ENCODE measurements at places on chromosomes 3 and 15. TPM values are rescaled to one million over a fixed set of nuclear protein-coding genes. Genes with fewer than 3 reads are reported as not detected.

MESP2 gene
- not detected for total RNA-seq

MYZAP gene
- not detected for total RNA-seq

ONECUT1 gene
- total RNA-seq, result 1.5 TPM

STRA6 gene
- 3.1 TPM for total RNA-seq

TMEM42 gene
- total RNA-seq, result 17.7 TPM

ITIH1 gene
- total RNA-seq, result not detected

DNA sequence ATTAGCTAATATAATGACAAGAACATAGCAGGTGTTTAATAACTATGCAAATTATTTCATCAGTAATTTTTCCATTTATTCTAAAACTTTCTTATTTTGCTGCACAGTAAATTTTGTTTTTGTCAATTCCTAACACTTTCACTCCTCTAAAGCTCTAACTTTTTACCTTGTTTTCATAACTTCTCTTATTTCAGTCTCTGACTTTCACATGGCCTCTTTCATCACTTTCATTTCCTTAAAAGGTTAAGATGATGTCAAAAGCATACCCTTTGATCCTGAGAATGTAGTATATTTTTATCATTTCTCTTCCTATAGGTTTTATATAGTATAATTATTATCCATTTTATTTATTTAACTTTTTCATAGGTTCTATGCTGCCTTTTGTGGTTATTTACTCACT lies 1325.8 kb upstream of the ALCAM start:
- DNase-seq, result no peak

GRCh38 chr3:145224886-145225285 lies 936.1 kb downstream of the PLOD2 start:
- no peak for DNase-seq

GRCh38 chr3:185270262-185270955 lies 16.6 kb upstream of the EHHADH start:
- DNase-seq, result peak; percentile 64

DNA sequence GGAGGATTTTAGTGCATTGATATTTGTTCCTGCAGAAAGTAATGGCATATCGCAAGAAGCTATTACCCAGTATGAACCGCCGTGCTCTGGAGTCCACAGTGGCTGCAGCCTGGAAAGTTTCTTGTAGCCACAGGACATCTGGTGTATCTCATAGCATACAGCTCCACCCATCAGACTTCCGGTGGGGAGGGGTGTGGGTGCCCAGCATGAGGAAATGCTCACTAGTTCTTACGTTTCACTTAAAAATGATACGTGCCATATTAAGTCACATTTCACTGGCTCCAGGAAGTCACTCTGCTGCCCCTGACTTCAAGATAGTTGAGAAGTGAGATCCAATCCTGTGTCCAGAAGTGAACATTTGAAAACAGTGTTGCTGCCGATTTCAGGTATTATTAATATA lies 990.4 kb downstream of the GBE1 start:
- DNase-seq, result no peak

- DNase-seq, result no peak
These were observed 147.6 kb downstream of the FAM43A start for GRCh38 chr3:194833114-194833910.

DNA sequence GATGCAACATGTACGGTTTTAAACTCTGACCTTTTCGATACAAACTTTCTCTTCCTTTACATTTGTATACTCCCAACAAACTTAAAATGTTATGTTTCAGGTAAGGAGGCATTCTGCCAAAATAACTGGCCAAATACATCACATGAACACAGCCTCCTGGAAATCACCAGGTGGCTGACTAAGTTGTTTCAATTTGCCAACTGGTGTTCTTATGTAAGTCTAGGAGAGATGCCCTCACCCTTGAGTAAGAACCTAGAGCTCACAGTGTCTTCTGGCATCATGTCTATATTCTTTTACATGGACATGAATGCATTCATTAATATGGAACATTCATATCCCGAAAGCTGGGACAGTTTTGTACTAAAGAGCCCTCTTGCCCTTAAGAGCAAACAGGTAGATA lies 341.1 kb upstream of the NR2F2 start:
- DNase-seq, result no peak

DNA sequence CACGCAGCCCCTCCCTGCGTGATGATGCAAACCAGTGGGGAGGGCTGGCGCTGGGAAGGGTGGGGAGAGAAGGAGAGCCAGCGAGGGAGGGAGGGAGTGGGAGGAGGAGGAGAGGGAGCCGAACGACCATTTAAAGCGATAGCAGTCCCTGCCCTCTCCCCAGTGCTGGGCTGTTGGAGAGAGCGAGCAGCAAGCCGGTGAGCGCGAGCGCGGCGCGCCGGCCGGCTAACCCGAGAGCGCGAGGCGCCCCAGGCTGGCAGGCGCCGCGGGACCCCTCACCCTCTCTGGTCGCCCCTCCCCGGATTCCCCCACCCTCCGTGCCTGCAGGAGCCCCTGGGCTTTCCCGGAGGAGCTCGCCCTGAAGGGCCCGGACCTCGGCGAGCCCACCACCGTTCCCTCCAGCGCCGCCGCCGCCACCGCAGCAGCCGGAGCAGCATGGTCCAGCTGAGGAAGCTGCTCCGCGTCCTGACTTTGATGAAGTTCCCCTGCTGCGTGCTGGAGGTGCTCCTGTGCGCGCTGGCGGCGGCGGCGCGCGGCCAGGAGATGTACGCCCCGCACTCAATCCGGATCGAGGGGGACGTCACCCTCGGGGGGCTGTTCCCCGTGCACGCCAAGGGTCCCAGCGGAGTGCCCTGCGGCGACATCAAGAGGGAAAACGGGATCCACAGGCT lies at the start of gene GRM7:
Gene GRM7 (plus strand): TSS at position 162 of the 671 bp plus-strand sequence.
- peak; percentile 79 for DNase-seq

GRCh38 chr15:67176195-67176971 lies 78.1 kb downstream of the AAGAB start:
- DNase-seq, result peak; percentile 57

GRCh38 chr3:187951452-187952190 lies 202.3 kb upstream of the LPP start:
- DNase-seq, result no peak

DNA sequence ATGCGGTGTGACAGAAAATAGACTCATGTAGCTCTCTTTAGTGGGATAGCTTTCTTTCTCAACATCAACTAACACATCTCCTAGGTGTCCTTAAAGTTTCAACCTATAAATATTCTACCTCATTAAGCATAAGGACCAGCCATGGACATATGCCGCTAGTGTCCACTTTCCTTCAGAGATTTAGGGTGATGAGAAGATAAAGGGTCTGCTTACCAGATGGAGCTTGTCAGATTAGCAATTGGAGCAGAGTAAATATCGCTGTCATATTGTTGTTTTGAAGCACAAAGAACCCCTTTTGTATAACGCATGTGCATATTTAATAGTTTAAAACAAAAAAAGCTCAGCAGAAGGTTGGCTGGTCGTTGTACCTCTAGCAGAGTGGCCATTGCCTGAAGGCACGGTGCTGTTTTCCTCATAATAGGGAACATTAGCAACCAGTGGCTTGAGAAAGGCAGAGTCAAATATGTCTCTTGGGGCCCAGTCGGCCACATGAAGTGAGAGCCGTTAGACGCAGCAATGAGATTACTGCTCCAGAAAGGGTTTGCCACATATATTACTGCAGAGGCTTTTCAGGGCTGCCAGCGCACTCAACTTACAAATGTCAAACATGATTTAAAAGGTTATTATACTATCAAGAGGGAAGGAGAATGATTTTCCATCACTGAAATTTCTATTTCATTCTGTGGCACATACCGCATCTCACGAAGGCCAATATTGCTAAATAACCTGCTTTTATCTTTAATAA lies 264.2 kb downstream of the ROBO2 start:
- no peak for DNase-seq

DNA sequence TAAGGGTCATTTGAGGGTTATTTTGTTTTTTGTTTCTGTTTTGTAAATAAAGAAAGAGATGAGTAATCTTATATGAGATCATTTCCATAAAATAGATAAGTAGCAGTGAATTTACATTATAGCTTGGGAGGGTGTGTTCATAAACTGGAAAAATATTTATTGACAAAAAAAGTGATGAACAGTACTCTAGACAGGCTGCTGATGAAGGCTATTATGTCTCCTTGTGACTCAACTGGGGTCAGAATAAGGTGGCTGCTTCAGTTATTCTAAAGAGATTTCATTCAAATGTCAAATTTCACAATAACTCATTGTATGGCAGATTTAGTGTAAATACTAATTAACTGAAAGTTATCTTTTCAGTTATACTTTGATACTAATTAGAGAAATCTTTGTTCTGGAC lies 251.1 kb upstream of the CMC1 start:
- DNase-seq, result no peak

DNA sequence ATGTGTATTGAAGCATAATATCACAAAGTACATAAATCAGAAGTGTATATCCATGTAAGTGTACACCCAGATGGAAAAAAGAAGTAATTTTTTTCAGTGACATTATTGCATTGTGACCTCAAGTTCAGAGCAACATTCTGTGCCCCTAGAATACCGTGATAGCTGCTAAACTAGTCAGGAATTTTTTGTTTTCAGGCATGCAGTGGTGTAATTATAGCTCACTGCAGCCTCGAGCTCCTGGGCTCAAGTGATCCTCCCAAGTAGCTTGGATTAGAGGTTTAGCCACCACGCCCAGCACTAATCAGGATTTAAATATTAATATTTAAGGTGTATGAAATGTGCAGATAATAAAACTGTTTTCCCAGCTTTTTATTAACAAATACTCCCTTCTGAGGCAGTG lies 25.5 kb downstream of the SEC62 start:
- no peak for DNase-seq

DNA sequence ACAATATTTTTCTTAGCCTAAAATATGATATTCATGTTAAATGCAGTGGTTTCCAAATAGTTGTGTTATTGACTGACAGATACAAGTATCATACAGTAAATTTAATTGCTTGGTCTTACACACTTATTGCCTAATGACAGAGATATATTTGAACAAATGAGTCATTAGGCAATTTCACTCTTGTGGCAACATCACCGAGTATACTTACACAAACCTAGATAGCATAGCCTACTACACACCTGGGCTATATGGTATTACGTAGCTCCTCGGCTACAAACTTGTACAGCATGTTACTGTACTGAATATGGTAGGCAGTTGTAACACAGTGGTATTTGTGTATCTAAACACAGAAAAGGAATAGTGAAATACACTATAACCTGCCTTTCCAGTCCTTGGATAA lies 50.3 kb downstream of the SERPINI1 start:
- DNase-seq, result no peak

DNA sequence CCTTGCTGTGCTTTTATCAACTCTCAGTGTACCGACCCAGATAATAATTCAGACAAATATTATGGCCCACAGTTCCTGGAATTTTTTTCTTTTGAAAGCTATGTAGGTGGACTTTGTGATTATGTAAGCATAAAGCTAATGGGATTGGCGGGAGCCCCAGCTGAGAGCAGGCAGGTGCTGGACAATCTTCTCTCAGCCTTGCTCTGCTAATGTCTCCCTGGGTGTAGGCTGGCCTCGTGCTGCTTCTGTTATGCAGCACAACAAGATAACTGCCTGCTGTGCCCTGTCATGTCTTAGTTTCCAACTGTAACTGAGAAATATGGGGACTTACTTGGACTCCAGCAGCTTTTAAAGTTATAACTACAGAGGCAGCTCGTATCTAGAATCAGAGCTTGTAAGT lies 415.0 kb downstream of the PDCD6IP start:
- peak; percentile 5 for DNase-seq

DNA sequence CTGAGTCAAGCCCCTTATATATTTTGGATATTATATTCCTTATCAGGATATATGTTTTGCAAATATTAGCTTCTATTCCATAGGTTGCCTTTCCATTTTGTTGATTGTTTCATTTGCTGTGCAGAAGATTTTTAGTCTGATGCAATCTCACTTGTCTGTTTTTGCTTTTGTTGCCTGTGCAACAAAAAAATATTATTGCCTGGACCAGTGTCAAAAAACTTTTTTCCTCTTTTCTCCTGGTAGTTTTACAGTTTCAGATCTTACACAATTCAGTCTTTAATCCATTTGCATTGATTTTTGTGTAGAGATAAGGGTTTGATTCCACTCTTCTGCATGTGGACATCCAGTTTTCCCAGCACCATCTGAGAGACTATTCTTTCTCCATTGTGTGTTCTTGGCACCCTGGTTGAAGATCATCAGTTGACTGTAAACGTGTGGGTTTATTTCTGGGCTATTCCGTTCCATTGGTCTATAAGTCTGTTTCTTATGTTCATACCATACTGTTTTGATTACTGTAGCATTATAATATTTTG lies 228.9 kb upstream of the NR2E3 start:
- no peak for DNase-seq

DNA sequence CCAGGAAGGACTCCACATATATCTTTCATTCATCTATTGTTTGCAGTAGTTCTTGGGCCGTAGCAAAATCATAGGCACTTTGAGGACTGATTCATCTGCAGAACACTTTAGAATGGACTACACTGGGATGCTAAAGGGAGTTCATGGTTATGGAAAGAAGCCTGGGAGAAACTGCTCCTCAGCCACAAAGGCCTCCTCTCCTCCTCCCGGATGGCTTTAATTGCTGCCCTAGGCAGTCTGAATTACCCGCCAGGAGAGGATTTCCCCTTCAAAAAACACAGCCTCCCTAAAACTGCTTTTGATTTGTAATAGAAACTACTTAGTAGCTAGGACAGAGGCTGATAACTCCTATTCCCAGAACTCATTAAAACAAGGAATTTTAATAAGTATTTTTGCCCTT lies 4.6 kb downstream of the TMEM266 start:
- no peak for DNase-seq

DNA sequence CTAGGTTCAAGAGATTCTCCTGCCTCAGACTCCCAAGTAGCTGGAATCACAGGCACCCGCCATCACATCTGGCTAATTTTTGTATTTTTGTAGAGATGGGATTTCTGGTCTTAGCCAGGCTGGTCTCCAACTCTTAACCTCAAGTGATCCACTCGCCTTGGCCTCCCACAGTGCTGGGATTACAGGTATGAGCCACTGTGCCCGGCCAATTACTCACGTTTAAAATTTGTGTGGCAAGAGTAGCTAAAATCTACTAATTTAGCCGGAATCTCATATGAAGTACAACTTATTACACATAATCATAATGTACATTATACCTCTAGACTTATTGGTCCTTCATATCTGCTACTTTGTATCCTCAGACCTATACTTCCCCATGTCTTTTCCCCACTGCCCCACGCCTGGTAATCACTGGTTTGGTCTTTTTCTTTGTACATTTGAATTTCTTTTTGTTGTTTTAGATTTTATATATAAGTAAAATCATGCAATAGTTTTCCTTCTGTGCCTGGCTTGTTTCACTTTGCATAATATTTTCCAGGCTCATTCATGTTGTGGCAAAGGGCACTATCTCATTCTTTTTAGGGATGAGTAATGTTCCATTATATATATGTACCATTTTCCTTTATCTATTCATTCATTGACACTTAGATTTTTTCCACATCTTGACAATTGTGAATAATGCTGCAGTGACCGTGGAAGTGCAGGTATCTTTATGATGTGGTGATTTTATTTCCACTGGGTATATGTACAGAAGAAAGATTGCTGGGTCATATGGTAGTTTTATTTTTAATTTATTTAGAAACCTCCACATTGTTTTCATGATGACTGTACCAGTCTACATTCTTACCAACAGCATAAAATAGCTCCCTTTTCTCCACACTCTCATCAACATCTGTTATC lies 605.0 kb upstream of the CBLB start:
- no peak for DNase-seq

All from neural progenitor cell (in vitro differentiated cells).